ENCODE measurements at places on chromosomes 2 and 18.

DNA sequence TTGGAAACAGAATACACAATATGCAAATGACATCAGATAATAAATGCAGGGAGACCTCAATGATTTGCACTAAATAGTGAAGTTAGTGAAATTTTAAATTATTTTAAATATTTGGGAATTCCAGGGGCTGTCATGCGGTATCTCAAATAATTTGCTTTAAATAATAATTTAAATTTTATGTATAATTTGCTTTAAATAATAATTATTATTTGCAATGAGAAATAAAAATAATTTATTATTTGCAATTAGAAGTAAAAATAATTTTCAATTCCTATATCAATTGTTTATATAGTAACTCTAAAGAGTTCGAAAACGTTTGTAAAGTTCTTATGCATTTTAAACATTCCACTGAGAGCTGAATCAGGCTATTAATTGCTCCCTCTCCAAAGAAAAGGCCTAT lies 226.4 kb downstream of the ZBTB7C start:
- H3K36me3 ChIP-seq = no peaks in the 10 kb centered on the region
- no peak overlapping the region for H3K4me3 ChIP-seq
- no peaks in the 10 kb centered on the region for H3K4me1 ChIP-seq
- H3K27ac ChIP-seq = no peak overlapping the region

GRCh38 chr2:163595028-163595427 lies 140.8 kb downstream of the FIGN start:
- no peaks in the 10 kb centered on the region for H3K36me3 ChIP-seq
- no peak overlapping the region for H3K27ac ChIP-seq
- no peaks in the 10 kb centered on the region for H3K27me3 ChIP-seq

DNA sequence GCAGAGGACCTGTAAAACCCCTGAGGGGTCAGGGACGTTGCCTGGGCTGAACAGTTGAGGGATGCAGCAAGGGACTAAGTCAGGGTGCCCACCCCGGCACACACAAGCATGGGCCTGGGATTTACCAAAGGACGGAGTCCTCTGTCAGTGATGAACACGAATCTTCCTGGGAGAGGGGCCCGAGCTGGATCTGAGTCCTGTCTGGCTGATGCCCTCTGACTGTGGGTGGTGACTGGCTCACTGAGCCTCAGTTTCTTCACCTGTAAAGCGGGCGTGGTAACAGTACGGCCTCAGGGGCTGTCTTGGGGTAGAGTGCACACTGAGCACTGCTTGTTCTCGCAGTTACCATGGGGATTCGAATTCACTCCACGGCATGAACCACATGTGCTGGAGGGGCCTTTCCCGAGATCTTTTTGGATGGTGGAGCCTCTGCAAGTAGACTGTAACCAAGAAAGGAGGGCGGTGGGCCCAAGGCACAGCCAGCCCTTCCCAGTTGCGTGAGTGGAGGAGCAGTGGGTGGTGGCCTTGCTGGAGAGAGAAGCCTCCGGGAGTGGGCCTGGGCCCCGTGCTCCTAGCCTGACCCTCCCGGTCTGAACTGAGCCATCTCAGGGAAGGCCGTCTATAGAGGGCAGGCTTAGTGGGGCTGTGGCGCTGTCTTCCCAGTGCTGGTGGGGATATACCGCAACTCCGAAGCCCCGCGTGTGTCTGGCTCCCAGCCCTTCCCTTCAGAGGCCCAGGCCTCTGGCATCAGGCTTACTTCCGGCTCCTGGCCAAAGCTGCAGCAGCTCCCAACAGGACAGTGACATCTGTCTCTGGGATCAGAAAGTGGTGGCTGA lies 130.8 kb upstream of the HS6ST1 start:
- H3K4me1 ChIP-seq = no peaks in the 10 kb centered on the region
- DNase-seq = no peak
- H3K27ac ChIP-seq = no peak overlapping the region
- no peaks in the 10 kb centered on the region for H3K36me3 ChIP-seq
- no peaks in the 10 kb centered on the region for H3K27me3 ChIP-seq

DNA sequence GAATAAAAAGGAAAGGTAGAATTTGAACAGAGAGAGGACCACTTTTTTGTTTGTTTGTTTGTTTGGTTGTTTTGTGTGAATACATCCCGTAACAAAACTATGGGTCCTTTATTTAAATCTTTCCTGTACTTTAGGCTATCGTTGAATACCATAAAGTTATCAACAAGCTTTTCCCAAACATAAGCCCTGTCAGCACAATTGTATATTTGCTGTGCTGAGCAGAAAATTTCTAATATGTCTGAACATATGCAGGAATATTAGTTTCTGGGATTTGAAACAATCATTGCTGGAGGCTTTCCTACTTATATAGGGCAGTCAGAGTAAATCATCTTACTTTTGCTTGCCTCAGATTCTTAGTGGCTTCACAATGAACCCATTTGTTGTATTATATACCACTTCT lies 536.4 kb downstream of the CNTNAP5 start:
- DNase-seq = no peak
- no peaks in the 10 kb centered on the region for H3K36me3 ChIP-seq
- no peaks in the 10 kb centered on the region for H3K4me1 ChIP-seq
- H3K27me3 ChIP-seq = no peaks in the 10 kb centered on the region

GRCh38 chr2:229922449-229923386 lies at the start of gene FBXO36:
FBXO36 (plus strand) TSS chr2:229922503; CDS start chr2:229922514, 11 bp downstream.
- no peaks in the 10 kb centered on the region for H3K36me3 ChIP-seq
- H3K27ac ChIP-seq = peak within 1 kb of the TSS; percentile 99
- peaks cover 21% of the 10 kb centered on the region for H3K4me1 ChIP-seq
- no peaks in the 10 kb centered on the region for H3K27me3 ChIP-seq
